ENCODE measurements at places on chromosomes 3 and 15. TPM values are rescaled to one million over a fixed set of nuclear protein-coding genes. Genes with fewer than 3 reads are reported as not detected.

The PAK6 gene
- polyA plus RNA-seq: 0.11 TPM

The LSAMP gene
- polyA plus RNA-seq: 1.4 TPM

The STARD9 gene
- polyA plus RNA-seq: 0.78 TPM

The PGBD4 gene
- 0.46 TPM for polyA plus RNA-seq

The RBP2 gene
- 0.37 TPM for polyA plus RNA-seq

The SMCO1 gene
- polyA plus RNA-seq: not detected

The HRG gene
- polyA plus RNA-seq: not detected

The DLL4 gene
- polyA plus RNA-seq: 7.2 TPM

The TMEM158 gene
- polyA plus RNA-seq: 2.6 TPM

The CHMP2B gene
- 31.6 TPM for polyA plus RNA-seq

The TEX55 gene
- polyA plus RNA-seq: not detected

The BTLA gene
- not detected for polyA plus RNA-seq

The ERICH6 gene
- polyA plus RNA-seq: not detected

The RNU5B-1 gene
- not detected for polyA plus RNA-seq

The GABRR3 gene
- polyA plus RNA-seq: not detected

The SPINT1 gene
- polyA plus RNA-seq: 0.67 TPM

The GOLGA6A gene
- polyA plus RNA-seq: not detected

The RHOV gene
- polyA plus RNA-seq: 0.30 TPM

The SUSD5 gene
- 1.9 TPM for polyA plus RNA-seq

The LNP1 gene
- polyA plus RNA-seq: 1.2 TPM

The CACNA1D gene
- polyA plus RNA-seq: 1.5 TPM

The NR2E3 gene
- not detected for polyA plus RNA-seq

The ERC2 gene
- polyA plus RNA-seq: 0.54 TPM

The TNFAIP8L3 gene
- polyA plus RNA-seq: 3.5 TPM

The C3orf22 gene
- polyA plus RNA-seq: not detected

The NANOGP8 gene
- polyA plus RNA-seq: not detected

The PLSCR5 gene
- not detected for polyA plus RNA-seq

The SEMA7A gene
- polyA plus RNA-seq: 3.0 TPM

The TWF2 gene
- 58.3 TPM for polyA plus RNA-seq

The CSPG4 gene
- 7.4 TPM for polyA plus RNA-seq

The DUOXA2 gene
- polyA plus RNA-seq: 0.56 TPM

The NR2F2 gene
- 31.4 TPM for polyA plus RNA-seq

The PYGO1 gene
- polyA plus RNA-seq: 0.38 TPM

The WDR93 gene
- polyA plus RNA-seq: not detected

The GOLGA8T gene
- 0.18 TPM for polyA plus RNA-seq

The HDC gene
- 0.44 TPM for polyA plus RNA-seq

The REC114 gene
- not detected for polyA plus RNA-seq

The CHRNA3 gene
- 0.15 TPM for polyA plus RNA-seq

The KNG1 gene
- not detected for polyA plus RNA-seq

The RFT1 gene
- 14.3 TPM for polyA plus RNA-seq

The ISLR2 gene
- 1.1 TPM for polyA plus RNA-seq

The CFAP20DC gene
- polyA plus RNA-seq: 0.36 TPM

The XCR1 gene
- polyA plus RNA-seq: not detected

The OR5H15 gene
- not detected for polyA plus RNA-seq

The IQCH gene
- 0.35 TPM for polyA plus RNA-seq
